DMS 273 treated with DMSO at 0.1 percent for 48 hours (cell line): ENCODE measurements at places on chromosomes 7 and 10.

- peak; percentile 19 for DNase-seq
Observed at GRCh38 chr7:47968847-47969774, 10.3 kb downstream of the HUS1 start.

DNA sequence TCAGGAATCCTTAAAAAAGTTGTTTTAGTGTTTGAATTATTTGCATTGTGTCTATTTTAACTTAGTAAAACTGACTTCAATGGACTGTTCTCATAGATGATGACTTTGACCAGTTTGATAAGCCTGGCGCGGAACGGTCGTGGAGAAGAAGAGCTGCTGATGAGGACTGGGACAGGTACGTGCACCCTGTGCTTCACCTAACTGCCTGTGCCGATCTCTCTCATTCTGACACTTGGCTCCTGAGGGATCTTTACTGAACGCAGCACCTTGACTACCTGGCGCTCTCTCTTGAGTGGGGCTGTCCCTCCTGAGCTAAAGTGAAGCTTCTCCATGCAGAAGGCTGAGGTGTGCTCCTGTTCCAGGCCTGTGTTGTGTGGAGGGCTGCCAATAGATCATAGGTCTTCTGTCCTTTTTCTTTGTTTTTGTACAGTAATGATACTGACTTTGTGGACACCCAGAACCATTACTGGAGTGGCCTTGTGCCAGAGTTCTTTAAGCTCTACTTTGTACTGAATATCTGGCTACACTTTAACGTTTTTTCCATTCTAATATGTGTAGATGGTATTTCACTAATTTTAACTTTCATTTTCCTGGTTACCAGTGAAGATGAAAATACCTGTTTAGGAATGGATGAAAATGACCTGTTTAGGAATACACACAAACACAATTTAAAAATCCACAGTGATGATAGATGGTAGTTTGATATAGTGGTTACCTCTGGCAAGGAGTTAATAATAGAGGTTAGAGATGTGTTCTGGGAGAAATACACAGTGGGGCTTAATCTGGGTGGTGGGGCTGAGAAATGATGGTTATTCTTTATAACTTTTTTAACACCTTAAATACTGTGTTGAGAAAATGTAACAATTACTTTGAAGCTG, 20.9 kb downstream of the RBM33 start:
- no peak for DNase-seq

- DNase-seq, result no peak
Observed at GRCh38 chr10:7075110-7075509, 335.7 kb downstream of the SFMBT2 start.

DNA sequence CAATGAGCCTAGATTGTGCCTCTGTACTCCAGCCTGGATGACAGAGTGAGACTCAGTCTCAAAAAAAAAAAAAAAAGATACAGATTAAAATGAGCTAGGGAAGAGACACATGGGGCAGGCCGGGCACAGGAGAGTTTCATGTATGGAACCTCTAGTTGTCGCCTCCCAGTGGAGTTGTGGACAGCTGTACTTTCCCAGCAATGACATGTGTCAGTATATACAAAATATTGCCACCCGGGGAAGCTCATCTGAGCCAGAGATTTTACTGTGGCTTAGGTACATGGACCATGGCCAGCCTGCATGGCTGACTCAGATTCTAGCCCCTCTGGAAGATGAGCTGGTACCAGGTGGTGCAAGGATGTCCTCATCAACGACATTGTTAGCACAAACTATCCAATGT, 87.4 kb downstream of the COL26A1 start:
- DNase-seq, result no peak

DNA sequence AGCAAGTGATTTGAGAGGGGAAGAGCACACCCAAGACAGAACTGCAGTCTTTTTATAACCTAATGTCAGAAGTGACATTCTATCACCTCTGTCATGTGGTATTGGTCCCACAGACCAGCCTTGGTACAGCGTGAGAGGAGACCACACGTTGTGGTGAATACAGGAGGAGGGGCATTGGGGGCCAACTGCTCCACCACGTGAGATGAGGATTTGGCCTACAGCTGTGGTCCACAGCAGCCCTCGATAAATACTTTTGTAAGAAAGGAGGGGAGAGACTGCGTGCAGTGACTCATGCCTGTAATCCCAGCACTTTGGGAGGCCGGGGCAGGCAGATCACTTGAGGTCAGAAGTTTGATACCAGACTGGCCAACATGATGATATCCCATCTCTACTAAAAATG, 243.1 kb downstream of the FGFR2 start:
- DNase-seq, result no peak

DNA sequence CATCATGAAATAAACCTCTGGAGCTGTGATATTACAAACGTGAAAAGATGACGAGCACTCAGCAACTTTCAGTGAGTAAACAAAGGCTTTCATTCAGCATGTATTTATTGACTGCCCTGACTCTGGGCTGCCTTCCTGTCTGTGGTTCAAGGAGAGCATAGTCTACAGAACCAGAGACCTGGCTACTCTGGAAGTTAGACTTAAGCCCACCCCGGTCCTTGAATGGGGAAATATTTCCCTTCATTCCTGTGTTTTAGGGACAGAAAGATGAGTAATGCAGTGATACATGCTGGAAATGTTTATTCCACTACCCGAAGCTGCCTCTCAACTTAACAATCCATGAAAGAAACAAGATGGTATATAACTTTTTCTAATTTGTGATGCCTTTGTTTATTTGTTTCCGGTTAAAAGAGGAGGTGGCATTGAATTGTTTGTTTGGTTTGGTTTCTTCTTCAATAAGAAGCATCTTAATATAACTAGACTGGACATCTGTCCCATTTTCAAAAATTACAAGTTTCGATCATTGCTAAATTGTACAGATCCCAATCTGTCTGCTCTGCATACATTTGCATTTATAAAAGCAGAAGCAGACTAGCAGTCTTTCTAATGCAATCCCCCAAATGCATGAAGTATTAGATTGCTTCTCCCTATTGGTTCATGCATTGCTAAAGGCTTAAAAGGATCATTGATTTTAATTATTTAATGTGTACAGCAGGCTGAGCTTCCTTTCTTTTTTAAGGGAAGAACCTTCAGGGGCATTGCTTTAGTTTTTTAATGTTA, 57.7 kb downstream of the TRUB1 start:
- DNase-seq, result no peak

DNA sequence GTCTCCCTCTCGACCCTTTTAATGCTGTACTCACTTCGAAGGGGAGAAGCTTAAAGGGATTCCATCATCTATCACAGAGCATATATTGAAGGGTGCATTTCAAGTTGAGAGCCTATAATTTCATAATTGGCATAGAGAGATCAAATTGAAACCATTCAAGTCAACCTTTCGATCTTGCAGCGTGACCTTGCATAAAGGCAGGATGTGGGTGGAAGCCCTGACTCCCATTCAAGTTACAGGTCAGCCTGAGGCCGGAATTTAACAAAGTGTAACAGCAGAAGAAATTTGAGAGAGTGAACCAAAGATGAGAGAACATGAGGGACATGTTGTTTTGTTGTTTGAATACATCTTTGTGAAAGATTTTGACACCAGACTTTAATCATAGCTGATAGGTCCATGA, 195.3 kb upstream of the TPK1 start:
- DNase-seq, result no peak

DNA sequence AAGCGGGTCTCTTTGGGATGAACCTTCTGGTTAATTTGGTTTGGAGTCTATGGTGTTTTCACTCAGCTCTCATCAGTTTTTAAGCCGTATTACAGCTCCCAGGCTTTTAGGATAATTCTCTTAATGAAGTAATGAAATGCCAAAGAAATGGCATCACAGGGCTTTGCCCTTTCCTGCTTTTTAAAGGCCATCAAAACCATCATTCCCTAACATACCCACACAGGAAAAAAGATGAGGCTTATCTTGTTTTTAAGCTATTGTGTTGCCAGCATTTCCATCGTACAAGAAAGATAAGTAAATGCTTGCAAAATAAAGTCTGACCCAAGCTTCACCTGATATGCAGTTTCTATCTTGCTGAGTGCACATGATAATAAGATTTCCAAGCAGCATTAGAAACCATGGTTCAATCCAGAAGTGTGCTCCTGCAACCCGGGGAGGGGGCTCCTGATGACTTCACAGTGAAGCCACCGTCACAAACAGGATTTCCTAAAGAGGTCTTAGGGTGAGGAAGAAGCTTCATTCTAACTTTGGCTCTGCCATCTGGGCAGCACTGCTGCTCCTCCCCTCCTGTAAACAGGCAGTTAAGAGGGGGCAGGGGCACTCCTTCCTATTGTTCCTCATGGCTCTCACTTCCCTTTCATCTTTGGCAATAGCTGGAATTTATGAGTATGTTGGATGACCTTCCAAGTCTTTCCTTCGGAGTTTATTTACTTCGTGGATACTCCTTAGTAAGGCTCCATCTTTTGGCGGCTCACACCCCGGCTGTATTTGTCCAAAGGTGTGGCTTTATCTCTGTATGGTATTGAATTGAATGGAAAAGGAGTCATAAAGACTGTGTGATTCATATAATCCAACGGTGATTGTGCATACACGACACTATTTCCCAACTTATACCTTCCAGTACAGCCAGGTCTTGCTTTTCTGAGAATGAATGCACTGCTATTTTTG, 55.2 kb upstream of the FAM133B start:
- no peak for DNase-seq

- DNase-seq, result no peak
Observed at GRCh38 chr10:101843032-101844021, at the start of gene KCNIP2. TSS of gene KCNIP2 (minus strand) at chr10:101843800. CDS start at chr10:101843568, 232 bp downstream.

GRCh38 chr7:136405931-136406777, 429.0 kb upstream of the MTPN start:
- DNase-seq, result peak; percentile 8

- DNase-seq, result no peak
Observed at GRCh38 chr7:142793156-142793555, 22.4 kb downstream of the PRSS2 start.

- no peak for DNase-seq
Observed at GRCh38 chr10:111200505-111201186, 123.8 kb downstream of the ADRA2A start.

DNA sequence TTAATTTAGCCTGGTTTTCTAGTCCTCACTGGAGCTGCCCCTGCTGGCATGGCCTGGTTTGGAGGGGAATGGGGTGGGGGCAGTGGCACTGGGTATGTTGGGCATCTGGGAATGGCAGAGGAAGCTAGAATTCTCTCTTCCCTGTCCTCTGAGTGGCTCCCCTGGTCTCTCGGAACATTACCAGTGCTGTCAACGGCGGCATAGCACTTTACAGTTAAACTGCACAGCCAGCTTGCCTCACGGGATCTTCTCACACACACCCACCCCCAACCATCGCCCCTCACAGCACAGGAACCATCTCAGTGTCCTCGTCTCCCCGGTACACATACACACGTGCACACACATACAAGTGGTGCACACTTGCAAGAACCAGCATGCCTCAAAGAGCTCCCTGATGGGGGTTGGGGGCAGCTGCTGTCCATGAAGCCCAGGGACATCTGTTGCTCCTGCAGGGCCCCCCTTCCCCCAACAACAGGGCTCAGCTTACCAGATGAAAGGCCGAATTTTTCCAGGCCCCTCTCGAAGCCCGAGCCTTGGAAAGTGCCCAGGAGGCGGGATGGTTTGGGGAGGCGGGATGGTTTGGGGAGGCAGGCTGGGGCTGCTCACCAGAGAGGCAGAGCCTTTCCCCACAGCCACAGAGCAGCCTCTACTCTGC, 41.0 kb downstream of the TSPAN15 start:
- peak; percentile 83 for DNase-seq

DNA sequence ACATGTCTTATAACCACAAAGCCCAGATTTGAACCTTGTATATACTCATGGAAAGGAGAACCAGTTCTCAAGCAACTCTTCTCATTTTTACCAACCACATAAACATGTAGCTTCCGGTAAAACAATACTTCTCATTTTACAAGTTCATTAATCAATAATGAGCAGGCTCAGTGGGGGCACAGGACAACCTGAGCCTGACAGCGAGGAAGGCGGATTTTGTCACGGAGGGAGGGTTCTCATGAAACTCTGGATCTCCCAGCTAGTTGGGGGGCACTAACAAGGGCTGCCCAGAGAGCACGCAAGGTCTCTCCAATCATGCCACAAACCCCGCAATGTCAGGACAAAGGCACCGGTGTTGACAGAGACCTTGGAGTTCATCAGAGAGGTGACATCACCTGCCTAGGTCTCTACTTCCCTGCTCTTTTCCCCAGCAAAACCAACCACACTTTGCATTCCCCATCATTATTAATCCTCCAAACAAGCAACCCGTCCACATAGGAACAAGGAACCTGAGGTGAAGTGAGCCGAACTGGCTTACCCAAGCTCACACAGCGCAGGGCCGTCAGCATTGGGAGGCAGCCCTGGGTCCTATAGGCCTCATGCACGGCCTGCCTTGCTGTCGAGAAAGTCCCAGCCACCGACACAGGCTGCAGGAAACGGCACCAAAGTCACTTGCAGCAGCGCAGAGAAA, 192.1 kb upstream of the KLF14 start:
- DNase-seq, result no peak

DNA sequence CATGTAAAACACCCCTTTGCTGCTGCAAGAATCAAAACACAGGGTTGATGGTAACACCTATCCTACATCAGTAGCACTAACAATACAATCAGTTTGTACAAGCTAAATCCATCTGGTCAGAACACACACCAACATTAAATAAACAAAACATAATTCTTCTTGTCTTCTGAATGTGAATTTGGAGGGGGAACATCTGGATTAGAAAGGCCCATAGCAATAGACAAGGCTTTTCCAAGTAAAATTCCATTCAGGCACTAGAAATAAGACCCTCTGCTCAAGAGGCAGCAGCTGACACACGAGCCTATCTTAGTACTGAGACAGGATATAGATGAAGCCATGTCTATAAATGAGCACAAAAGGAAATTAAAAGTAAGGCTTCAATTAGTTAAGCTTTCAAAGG, 839.9 kb upstream of the LRRTM3 start:
- DNase-seq, result no peak

GRCh38 chr7:105027176-105027853, 13.3 kb downstream of the KMT2E start:
- DNase-seq, result no peak

DNA sequence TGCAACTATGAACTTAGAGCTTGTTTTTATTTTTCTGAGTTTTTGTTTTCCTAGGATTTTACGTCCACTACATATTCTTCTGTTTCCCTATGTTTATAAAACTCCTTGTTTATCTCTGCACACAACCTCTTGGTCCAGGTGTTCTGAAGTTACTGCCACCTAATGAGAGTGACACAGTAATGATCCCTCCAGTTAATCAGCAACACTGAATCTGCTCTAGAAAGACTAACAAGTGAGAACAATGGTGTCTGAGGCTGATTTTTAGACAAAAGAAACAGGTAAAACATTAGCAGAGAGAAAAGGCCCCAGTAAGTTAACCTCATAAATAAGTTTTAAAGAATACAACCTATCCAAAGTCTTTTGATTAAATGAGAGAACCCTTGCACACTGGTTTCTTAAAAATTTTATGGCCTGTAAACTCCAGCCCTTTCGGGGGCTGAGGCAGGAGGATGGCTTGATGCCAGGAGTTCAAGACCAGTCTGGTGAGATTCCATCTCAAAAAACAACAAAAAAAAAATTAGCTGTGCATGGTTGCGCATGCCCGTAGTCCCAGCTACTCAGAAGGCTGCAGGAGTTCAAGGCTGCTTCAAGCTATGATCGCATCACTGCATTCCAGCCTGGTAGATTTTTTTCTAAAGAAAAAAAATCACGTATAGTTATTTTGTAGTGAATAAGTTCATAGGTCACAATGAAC, 397.6 kb downstream of the MAGI2 start:
- no peak for DNase-seq

- no peak for DNase-seq
Observed at GRCh38 chr7:127930341-127931328, 100.6 kb downstream of the LRRC4 start.

GRCh38 chr7:39536951-39537350, 29.3 kb upstream of the YAE1 start:
- DNase-seq, result no peak
